CD4-positive, alpha-beta memory T cell (primary cell): ENCODE measurements at places on chromosomes 3 and 15.

- no peak for DNase-seq
These were observed 507.2 kb upstream of the AGTR1 start for GRCh38 chr3:148190441-148190990.

DNA sequence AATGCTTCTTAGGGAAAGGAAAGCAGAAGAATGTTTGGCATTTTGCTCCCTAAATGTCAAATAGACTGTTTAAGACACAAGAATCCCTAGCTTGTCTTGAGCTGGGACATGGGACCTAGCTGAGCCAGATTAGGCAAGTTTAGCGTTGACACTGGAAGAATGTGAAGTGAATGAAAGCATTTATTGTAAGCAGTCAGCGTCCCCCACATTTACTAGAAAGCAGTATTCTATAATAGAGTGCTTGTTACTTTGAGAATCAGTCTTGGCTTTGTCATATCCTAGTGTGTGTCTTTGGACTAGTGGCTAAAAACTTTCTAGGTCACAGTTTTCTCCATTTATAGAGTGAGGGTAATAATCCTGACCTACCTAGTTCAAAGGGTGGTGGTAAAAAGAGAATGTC, 161.6 kb downstream of the ADAMTSL3 start:
- DNase-seq: no peak

DNA sequence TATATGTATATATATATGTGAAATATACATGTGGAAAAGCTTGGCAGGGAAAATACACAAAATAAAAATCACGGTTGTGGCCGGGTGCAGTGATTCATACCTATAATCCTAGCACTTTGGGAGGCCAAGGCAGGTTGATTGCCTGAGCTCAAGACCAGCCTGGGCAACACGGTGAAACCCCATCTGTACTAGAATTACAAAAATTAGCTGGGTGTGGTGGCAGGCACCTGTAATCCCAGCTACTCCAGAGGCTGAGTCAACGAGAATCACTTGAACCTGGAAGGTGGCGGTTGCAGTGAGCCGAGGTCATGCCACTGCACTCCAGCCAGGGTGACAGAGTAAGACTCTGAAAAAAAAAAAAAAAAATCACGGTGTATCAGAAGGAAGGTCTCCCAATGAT, 20.8 kb upstream of the ARHGEF3 start:
- DNase-seq: no peak

- no peak for DNase-seq
These were observed 70.5 kb upstream of the BOC start for GRCh38 chr3:113140876-113141275.

DNA sequence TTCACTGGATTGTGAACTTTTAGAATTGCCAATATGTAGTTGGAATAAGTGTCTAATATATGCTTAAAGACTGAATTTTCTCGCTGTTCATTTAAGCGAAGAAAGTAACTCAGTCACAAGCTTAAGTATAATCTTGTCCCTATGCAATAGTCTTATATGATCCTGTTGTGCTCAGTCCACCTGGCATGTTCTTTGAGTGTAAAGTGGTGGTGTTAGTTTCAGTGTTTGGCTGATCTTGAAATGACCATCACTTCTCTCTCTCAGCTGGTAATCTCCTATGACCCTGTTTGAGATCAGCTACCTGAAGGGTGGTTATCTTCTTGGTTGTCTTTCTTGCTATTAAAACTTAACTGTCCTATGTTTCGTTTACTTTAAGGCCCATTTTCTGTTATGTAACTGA, 197.5 kb downstream of the PTPRG start:
- no peak for DNase-seq

GRCh38 chr3:31025541-31025940, 131.1 kb upstream of the GADL1 start:
- DNase-seq: no peak

DNA sequence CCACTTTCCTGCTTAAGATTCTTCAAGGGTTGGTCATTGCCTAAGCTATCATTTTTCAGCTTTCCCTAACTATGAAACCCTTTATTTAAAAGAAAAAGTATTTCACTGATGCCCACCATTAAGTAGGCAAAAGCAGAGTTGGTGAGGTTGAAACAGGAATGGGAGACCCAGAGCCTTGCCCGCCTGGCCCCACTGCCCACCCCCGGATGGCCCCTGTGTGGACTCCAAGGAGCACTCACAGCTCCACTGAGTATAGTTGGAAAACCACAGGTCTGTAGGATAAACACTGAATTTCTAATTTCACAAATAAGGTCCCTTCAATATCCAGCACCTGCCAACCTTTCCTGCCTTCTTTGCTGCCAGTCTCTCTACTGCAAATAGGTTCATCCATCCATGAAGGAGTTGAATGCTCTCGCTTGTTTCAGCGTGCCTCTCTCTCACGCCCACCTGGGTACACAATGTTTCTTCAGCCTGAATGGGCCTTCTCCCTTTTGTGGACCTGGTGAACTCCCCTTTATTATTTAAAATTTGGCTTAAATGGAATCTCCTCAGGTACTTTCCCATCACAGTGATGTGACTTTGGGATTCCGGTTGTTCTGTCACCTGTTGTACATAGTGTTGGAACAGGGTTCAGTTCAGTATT, 8.7 kb upstream of the ACAP2 start:
- no peak for DNase-seq

GRCh38 chr3:149844091-149844490, 31.1 kb downstream of the RNF13 start:
- DNase-seq: no peak

- no peak for DNase-seq
These were observed 42.8 kb downstream of the CNTN4 start for GRCh38 chr3:2141482-2141881.

- peak; percentile 93 for DNase-seq
These were observed 2.6 kb upstream of the TIGIT start for GRCh38 chr3:114290911-114291901.

DNA sequence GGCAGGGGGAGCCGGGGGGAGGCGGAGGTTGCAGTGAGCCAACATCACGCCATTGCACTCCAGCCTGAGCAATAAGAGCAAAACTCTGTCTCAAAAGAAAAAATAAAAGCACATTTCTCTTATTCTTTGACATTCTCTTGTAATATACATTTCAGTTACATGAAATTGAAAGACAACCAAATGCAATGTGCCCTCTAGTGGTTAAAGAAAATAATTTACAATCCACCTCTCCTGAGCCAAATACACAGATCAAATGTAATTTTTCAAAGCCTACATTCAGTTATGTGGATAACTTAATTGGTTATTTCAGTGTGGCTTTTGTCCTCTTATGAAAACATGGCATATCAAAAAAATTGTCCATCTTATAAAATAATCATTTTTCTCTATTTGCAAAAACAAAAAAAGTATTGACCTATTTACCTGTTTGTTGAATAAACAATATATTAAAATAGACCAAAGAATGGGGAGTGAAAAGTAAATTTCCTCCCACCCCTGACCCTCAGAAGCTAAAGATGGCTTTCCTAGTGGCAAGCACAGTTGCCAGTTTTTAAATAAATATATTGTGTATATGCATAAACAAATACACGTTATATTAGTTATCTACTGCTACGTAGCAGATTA, 14.2 kb upstream of the U2SURP start:
- DNase-seq: peak; percentile 42

DNA sequence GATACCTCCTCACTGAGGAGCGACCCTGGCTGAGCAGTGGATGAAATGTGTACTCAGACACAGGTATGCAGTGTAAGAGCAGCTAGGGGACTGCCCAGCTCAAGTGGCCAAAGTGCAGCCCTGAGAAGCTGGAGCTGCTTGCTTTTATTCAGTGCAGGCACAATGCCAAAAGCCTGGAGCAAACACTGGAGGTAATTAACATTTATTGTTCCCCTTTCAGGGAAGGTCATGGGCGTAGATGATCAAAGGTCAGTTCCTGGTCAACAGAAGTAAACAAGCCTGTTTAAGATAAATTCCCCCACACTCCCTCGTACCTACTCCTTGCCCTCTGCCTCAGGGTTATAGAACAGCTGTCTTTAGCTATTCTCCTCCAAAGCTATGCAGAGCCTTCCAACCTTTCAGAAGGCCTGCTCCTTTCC, 17.5 kb downstream of the PLA2G4F start:
- no peak for DNase-seq

DNA sequence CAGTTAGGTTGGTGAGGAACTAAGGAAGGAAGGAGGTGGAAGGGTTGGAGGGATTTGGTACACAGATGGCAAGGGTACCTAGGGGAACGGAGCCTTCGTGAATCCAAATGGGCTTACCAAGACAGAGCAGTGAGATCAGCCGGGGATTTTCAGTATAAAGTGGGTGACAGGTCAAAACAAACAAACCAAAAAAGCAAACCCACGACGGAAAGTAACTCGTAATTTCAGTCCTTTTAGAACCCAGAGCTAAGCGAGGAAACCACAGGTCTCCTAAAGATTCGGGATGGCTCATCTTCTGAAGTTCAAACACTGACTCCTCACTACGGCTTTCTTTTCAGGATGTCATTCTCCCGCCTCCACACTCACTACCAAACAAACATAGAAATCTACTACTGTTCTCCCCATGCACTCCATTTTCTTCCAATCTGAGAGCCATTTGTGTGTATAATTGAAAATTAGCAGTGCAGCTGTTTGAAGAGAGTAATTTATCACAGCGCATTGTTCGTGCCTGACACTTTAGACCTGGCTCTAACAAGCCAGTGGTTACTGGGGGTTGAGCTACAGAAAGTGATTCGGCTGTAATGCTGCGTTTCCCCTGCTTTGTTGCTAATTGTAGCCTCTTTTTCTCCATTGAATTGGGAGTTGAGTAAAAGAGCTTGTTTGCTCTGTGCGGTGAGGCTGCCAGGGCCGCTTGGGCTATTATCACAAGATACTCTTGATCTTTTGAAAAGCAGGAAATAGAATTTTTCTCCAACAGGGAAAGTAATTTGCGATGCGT, 64.7 kb upstream of the CCDC39 start:
- DNase-seq: no peak
